ENCODE measurements at places on chromosomes 5 and 9.

DNA sequence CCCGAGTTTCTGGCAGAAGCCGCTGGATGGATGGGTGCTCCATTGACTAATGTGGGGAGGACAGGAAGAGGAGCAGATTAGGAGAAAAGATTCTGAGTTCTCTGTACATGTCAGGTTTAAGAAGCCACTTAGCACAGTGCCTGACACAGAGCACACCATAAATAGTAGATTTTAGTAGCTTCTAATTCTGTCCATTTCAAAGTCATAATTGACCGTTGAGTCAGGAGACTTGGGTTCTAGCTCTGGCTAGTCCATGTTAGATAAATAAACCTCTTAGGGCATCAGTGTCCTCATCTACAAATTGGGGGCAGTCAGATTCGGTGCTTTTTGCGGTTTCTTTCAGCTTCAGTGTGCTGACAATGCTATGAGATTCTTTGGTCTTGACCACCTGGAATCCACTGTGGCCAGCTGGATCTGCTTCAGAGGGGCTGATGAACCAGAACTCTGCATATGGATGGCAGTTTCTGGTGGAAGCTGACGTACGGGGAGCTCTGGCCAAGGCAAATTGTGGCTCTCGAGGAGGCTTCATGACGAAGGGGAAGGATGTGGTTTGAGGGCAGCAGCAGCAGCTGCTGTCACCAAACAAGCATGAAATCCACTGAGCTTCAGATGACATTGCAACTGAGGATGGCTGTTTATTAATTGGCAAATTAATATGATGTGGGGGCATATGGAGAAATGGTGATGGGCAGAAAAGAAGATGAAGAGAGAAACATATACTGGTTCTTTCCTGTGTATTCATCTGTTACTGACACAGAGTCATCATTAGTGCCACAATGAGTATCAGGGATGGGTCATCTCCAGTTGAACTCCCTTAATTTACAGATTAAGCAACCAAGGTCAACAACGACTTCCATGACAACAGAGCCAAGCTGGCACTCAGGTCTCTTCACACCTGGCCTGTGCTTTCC, 134.4 kb downstream of the AOPEP start:
- DNase-seq, result peak; percentile 90

- peak; percentile 88 for DNase-seq
These were observed 780 bp downstream of the RNU6ATAC start for GRCh38 chr9:134163371-134164196.

GRCh38 chr5:100634937-100635534, 99.9 kb downstream of the FAM174A start:
- no peak for DNase-seq

- DNase-seq, result peak; percentile 61
These were observed 384.6 kb upstream of the CD180 start for GRCh38 chr5:67581203-67581602.

DNA sequence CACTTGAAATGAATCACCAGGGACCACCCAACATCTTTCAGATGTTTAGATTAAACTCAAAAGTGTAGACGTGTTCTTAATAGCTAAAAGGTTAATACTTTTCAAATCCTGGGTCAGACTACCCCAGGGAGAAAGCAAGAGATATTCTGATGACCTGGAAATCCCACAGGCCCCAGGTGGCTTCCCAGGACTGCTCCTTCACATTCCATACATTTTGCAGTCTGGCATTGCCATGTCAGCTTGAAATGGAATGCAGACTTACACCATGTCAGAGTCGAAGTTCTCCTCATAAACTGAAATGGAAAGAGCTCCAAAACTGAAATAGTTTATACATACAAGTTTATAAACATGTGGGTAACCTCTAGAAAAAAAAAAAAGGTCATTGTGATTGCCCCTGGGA, 61.5 kb downstream of the TMEM167A start:
- no peak for DNase-seq

- DNase-seq, result no peak
These were observed 33.9 kb downstream of the AHRR start for GRCh38 chr5:355379-355935.

GRCh38 chr9:34651876-34652601, at the start of gene IL11RA:
TSS of gene IL11RA (plus strand) at chr9:34652185. CDS start at chr9:34655218, 3,033 bp downstream.
- DNase-seq, result peak; percentile 88

DNA sequence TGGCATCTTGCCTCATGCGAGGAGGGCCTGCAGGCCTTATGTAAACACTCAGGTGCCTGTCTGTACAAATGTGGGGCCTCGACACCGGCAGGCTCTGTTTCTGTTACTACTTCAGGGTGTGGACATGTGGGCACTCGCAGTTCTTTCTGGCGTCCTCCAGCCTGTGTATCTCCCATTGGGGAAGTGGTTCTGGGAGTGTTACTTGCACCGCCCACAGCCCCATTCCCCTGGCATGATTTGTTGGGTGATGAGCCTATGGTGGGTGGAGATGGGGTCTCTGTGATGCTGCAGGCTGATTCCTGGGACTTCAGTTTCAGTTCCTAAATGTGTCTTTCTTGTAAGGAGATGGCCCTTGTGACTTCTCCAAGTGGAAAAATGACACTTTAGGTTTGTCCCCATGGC, 82.1 kb upstream of the PITX1 start:
- peak; percentile 73 for DNase-seq

DNA sequence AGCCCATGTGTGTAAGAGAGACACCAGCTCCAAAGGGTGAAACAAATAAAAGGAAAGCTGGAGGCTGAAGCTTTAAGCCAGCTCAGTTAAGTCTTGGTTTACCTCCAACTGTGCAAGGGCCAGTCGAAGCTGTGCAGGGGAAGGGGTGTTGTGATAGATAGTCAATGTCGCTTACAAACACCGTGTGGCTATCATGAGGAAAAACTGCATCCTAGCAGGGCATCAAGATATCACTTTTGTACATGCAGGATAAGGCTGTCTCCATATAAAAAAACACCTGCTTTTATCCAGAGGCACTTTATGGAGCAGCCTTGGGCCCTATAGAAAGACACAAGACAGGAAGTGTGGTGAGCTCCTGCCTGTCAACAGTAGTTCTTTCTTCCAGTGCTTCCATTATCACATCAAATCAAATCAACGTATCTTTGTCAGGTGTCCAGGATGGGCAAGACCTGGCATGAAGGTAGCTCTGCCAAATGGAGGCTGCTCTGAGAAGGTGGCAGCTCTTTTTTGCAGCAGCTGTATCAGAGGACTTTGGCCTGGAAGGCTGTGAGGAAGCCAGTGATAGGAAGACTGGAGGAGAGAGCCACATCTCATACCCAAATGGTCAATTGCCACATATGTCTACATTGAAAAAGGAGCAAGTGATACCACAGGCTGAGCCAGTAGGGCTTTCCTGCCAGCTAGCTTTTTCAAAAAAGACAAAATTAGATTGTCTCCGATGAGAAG, 29.3 kb upstream of the SELENOP start:
- DNase-seq, result no peak

- no peak for DNase-seq
These were observed 43.9 kb downstream of the USP20 start for GRCh38 chr9:129879103-129879699.

DNA sequence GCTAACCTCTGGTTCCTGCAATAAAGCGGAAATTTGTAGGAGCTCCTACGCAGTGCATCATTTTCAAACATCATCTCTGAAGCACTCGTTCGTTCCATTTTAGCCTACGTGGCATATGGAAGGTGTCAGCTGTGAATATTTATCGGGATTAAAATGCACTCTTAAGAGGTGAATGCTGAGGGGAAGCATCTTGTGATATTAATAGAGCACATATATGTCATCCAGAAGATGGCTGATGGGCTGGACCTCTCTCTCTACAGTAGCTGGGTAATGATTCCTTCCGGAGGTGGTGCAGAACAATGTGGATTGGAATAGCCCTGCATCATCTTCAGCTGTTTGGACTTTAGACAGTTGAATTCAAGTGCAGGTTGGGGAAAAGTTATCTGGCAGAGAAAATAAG, 478.7 kb downstream of the DMAC1 start:
- DNase-seq, result no peak

- DNase-seq, result no peak
These were observed 1061.3 kb upstream of the COX7C start for GRCh38 chr5:85556464-85556863.

- DNase-seq, result no peak
These were observed 35.7 kb downstream of the BNC2 start for GRCh38 chr9:16834817-16835216.

DNA sequence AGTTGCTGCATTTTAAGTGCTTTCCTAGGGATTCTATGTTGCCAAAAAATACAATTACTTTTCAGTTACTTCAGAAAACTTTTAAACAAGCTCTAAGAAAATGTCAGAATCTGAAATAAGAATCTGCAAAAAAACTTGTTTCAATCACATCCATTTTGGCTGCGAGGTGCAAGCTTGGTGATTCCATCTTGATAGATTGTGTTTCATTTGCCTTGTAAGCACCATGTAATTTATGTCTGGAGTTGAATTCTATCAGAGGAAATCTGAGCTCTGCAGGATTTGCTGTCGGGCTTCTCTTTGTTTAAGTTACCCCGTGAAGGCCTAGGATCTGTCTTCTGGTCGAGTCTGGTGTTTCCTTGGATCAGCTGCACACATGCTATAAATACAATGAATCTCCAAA, 40.4 kb upstream of the MAN2A1 start:
- no peak for DNase-seq

DNA sequence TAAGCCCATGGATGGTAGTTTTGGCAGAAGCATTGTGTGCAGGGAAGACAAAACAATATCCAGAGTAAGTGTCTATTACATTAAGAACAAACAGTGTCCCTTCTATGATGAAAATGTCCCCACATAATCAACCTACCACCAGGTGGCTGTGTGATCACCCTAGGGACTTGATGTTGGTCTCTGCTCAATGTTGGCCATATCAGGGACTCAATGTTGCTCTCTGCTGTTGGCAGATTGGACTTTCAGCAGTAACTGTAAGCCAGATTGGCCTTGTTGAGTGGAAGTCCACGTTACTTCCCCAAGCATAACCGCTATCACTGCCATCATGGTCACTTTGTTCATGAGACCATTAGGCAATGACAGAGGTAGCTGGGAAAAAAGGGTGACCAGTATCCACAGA, 52.8 kb upstream of the PRSS3 start:
- peak; percentile 31 for DNase-seq

DNA sequence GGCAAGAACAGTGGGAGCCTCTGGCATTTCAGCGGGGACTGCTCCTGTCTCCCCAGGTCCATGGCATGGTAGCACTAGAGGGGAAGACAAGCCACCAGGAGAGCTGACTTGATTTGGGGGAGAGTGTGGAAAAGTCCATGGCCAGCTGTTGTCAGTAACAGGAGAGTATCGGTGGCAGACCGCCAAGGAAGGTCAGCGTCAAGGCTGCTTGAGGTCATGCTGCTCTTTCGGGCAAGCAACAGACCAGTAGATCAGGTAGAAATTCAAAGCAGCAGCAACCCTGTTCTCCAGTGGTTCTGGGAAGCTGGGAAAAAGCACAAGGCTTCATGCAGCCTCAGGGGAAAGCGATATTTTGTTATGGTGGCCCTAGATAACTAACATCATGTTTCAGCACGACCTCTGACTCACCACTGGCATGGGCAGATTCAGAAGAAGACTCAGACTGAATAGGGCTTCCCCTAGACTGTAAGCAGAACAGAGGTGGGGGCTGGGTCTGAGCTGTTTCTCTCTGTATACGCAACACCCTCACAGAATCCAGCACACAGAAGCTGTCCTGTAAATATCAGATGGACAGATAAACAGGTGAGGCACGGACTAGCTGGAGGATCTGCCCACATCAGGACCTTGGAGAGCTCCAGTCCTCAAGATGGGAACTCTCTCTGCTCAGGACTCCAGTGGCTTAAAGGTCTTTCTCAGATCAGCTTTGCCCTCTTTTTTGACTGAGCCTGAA, 35.2 kb upstream of the PLEKHG4B start:
- peak; percentile 53 for DNase-seq

- DNase-seq, result no peak
These were observed 107.0 kb downstream of the MELK start for GRCh38 chr9:36679710-36680109.

GRCh38 chr5:3957658-3958057, 362.0 kb downstream of the IRX1 start:
- DNase-seq, result no peak

DNA sequence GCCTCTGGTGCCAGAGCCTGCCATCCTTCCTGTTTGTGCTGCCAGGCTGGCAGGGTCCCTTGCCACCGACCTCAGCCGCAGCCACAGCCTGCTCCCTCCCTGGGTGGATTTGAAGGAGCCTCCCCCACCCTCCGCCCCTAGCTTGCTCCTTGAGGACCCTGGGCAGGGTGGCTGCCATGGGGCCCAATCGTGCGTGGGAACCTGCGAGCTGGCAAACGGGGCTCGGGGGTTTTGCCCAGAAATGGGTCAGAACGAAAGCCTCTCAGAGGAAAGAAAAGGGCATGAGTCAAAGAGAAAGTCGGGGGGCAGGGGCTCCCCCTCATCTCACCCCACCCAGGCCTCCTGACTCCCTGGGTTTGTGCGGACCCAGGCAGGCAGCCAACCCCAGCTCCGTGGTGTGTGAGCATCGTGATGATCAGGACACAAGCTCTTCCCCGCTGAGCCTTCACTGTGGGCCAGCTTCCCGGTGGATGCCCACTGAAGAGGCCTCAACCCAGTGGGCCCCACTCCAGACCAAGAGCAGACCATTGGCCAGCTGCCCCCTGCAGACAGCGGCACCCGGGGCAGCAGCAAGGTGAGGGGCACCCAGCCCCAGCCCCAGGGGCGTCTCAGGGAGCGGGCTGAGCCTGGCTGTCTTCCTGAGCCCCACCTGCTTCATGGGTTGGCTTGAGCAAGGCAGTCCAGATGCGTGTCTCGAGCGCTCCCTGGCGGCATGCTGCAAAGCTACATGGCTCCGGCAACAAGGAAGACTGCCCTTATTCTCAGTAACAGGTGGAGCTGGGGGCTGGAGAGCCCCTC, 3.0 kb upstream of the FUT7 start:
- DNase-seq, result peak; percentile 93

GRCh38 chr9:76650692-76651091, 113.5 kb upstream of the PCA3 start:
- no peak for DNase-seq

DNA sequence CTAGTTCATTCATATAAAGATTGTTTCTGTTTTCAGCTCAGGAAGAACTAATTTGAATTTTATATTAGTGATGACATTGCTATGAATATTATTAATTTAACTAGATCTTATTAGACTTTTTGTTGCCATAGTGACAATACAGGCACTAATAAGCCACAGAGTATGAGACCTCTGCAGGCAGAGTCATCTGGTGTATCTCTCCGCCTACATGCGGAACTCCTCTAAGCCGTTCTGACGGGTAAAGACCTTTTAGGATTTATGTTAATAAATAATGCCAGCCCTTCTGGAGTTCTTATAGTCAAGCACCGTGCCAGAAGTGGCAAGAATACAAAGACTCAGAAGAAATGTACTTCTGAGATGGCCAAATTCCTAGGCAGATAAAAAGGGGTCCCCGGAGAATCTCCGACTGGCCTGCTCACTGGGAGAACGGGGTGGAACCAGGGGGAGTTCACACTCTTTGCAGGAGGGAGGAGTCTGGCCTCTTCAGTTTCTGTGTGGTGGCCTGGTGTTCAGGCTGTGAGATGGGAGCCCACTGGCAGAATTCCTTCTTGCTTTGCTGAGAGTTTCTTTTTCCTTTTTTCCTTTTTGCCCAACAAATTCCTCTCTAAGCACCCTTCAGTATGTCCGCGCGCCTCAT, 85.1 kb upstream of the IL12B start:
- DNase-seq, result no peak

Data from DMS53 (cell line).